ENCODE measurements at places on chromosomes 6 and 20.

GRCh38 chr20:25659999-25660398 is 36.2 kb upstream of the NANP start:
- DNase-seq: no peak

GRCh38 chr20:7589164-7589563 is 351.1 kb downstream of the HAO1 start:
- no peak for DNase-seq

GRCh38 chr20:13101706-13102105 is 92.9 kb downstream of the SPTLC3 start:
- no peak for DNase-seq

- no peak for DNase-seq
These were observed 72.1 kb downstream of the KHDC1L start for GRCh38 chr6:73152966-73153757.

- no peak for DNase-seq
These were observed 1.5 kb downstream of the NRM start for GRCh38 chr6:30689022-30689865.

DNA sequence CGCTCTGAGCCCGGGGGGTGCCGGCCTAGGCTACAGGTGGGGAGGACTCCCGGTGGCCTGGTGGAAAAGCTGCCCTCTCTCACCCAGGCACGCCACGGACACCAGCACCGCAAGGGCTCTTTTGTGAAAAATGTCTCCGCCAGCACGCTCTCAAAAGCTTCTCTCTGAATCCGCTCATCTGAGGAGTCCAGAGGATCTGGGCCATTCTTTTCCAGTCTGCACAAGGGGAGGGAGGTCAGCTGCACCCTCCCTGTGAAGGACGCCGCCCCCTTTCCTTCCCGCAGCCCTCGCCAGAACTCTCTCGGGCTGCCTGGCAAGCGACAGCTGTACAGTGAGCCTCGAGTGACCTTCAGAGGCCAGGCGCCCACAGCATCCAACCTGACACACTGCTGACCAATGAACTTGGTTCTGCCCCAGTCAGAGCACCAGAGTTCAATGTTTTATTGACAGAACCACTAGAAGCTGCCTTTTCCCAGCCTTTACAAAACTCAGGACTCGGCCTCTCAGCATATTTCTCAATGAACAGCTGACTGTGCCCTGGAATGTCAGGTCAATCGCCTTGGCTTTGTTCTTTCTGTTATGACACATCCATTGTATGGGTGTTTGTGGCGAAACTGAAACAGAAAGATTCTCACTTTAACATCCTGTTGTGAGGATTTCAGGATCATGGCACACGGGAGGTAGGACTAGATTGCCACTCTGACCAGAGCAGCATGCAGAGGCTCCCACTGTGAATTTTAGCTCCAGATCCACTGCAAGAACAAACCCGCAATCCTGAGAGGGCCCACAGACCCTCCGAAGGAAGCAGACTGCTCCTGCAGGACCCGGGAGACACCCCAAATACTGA is 26.7 kb downstream of the SERPINB9 start:
- no peak for DNase-seq

- no peak for DNase-seq
These were observed 63.5 kb upstream of the L3MBTL3 start for GRCh38 chr6:129954749-129955431.
